ENCODE measurements at places on chromosomes 11 and 22.

GRCh38 chr11:134987223-134987768 is 575.3 kb upstream of the B3GAT1 start:
- DNase-seq = no peak

DNA sequence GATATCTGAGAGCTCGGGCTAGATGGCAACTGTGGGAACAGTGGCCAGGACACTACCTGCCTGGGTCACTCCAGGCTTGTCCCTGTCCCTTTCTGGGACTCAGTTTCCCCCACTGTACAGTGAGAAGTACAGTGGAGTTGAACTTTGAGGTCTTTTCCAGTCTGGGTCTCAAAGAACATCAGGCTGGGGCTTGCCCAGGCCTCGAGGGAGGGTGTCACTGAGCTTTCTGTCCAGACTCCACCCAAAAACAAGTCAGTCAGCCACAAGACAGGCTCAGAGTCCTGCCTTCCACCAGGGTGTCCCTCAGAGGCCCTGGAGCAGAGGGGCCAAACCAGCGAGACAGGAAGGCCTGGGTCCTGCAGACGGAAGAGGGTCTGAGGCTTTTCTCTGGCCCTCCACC is 2.0 kb upstream of the PLA2G3 start:
- no peak for DNase-seq

DNA sequence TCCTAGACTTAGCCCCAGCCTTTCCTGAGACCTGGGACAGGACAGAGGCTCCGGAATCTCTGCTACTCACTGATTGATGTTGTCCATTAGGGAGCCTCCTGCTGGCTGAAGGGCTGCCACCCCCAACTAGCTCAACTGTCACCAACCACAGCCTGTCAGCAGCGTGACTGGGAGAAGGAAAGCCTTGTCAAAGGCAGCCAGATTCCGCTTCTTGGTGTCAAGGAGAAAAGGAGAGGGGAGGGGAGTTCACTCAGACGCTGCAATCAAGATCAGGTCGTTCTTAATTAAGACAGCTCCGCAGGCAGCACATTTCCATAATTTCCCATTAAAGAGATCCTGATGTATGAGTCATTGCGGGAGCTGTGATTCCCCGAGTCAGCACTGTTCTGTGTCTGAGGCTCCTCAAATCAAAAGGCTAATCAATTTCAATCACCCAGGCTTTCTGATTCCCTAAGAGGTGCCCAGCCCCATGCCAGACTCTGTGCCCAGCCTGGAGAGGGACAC is 152.8 kb upstream of the ZBED5 start:
- DNase-seq = no peak

- DNase-seq = no peak
Observed at GRCh38 chr11:6719576-6719975, 36.4 kb upstream of the MRPL17 start.

GRCh38 chr11:31863170-31863832 is 52.2 kb upstream of the PAX6 start:
- DNase-seq = no peak

DNA sequence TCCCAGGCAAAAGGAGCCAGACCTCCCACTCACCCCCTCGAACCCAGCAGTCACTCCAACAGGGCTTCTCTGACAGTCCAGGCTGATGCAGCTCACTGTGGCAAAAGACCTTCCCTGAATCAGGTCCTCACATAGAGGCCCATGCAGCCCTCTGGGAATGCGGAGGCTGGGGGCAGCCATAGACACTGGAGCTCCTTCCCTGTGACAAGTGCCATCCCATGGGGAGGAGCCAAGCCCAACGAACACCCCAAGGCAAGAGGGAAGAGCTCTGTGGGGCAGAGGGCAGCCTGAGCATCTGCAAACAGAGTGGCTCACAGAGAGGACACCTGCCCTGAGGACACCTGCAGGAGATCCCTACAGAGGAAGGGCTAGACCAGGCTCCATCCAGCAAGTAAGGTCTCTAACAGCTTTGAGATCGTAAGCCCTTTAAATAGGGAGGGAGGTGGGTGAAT is at the start of gene LINC01488:
TSS of gene LINC01488 (plus strand) at position 271 of the 452 bp plus-strand sequence.
- no peak for DNase-seq

GRCh38 chr11:28760676-28761390 is 652.6 kb downstream of the METTL15 start:
- DNase-seq = no peak

DNA sequence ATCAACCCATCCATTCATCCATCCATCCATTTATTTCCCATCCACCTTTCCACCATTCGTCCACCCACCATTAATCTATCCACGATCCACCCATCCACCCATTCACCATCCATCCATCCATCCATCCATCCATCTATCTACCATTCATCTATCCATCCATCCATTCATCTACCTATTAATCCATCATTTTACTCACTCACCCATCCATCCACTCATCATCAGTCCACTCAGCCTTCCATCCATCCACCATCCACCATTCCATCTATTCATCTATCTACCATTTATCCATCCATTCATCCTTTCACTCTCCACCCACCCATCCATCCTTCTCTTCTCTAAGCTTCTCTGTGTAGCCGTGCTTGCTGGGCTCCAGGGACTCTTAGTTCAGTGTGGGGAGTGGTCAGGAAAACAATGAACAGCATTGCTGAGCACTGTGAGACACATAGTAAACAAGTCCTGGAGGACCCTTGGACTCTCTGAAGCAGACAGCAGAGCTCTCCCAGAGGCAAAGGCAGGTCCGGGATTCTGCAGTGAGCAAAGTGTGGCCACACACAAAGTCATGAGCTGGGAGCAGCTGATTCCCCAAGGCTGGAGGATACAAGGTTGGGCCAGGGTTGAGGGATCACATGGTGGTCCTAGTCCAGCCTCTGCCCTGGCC is 642.2 kb downstream of the BRD1 start:
- no peak for DNase-seq

DNA sequence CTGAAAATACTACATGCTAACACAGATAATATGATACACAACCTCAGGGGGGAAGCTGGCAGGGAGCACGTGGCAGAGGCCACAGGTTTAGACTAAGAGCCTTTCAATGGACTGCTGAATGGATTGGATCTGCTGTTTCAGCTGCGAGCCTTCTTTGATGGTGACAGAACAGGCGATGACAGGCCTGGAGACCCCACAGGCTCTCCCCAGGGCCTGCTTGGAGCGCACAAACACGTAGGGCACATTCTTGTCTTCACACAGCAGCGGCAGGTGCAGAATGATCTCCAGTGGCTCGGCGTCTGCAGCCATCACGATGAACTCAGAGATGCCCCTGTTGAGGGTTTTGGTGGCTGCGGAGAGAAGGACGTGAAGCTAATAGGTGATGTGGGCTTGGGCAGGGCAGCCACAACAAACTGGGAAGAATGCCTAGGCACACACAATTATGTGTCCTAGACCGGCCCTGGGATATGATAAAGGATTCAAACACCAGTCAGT is 13.8 kb downstream of the SNU13 start:
- DNase-seq = no peak

DNA sequence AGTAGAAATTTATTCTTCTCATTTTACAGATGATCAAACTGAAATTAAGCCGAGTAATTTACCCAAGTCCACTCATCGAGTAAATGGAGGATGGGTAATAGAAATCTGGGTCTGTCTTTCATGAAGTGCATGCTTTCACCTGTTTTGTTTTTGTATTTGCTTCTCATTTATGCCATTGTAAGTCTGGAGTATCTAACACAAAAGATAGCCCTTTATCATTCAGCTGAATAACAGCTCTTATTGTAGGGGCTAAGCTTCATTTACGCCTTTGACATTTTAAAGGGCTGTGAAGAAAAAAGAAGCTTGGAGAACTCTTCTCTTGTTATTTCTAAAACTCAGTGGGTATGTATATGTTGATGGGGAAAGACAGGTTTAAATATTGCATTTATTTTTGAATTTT is 1196.2 kb upstream of the TENM4 start:
- DNase-seq = no peak

- no peak for DNase-seq
Observed at GRCh38 chr11:106076171-106076918, 802 bp downstream of the KBTBD3 start.

GRCh38 chr11:111059726-111060125 is 185.8 kb upstream of the POU2AF2 start:
- DNase-seq = no peak

DNA sequence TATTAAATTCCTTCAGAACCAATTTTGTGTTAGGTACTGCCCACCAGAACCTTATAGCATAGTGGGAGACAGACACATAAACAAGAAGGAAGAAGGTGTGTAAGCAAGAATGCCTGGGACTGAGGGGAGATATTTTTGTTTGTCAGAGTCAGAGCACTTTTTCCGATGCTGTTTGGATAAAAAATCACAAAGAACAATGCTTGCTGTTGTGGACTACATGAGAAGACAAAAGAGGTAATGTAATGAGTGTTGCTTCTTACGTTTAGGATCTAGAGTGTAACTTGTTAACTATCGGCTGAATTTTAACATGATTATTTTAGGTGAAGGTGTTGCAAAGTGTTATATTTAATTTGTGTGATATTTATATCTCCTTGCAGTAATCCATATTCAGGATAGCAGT is 84.9 kb downstream of the ATM start:
- DNase-seq = no peak

DNA sequence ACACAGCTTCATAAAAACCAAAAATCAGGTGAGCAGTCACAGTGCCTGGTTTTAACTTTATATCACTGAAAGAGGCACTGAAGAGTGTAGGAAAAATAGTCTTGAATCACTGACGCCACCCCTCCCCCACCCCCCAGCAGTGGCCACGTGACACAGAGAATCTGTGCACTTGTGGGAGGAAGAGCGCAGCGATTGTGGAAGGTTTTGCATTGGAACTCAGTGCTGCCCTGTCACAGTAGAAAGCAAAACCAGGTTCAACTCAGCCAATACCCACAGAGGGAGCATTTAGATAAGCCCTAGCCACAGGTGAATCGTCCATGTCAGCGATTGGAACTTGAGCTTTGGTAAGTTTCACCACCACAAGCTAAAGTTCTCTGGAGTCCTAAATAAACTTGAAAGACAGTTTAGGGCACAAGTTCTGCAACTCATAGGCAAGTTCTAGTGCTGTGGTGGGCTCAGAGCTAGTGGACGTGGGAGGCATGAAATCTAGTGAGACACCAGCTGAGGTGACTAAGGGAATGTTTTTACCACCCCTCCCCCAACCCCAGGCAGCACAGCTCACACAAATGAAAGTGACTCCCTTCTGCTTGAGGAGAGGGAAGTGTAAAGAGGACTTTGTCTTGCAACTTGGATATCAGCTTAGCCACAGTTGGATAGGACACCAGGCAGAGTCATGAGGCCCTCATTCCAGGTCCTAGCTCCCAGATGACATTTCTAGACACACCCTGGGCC is 13.3 kb downstream of the OR52B2 start:
- no peak for DNase-seq

DNA sequence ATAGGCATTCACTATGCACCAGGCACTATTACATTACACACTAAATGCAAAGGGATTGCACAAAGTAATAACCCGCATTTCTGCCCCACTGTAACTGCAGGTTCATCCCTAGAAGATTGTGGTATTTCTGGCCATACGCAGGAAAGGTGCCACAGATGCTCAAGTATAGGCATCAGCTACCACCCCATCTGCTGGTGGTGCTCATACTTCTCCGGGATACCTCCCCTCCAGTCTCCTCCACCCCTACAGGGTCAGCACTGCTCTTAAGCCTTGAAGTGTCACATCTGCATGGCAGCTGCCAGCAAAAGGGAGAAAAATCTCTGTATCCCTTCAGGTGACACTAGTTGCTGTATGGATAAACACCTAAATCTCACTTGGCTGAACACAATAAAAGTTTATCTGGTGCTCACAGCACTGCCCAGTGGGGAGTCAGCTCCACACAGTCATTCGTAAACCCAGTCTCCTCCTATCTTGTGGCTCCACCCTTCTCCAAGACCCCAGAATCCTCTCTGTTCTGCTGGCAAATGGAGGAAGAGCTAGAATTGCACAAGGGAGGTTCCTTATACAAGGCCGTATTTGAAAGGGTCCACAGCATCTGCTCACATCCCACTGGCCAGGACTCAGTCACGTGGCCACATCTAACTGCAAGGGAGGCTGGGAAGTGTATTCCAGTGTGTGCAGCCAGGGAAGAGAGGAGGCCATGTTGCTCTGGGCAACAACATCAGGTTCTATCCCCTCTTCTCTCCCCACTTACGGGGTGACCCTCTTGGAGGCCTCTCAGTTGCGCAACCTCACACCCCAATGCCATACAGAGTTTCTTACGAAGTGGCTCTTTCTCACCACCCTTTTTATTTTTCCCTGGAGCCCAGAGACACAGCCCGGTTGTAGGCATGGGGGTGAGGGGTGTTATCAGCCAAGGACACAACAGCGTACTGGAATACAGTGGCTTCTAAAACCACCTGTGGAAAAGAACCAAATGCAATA is 114.7 kb downstream of the BUD13 start:
- no peak for DNase-seq

GRCh38 chr22:49344656-49345055 is 483.0 kb downstream of the BRD1 start:
- no peak for DNase-seq

DNA sequence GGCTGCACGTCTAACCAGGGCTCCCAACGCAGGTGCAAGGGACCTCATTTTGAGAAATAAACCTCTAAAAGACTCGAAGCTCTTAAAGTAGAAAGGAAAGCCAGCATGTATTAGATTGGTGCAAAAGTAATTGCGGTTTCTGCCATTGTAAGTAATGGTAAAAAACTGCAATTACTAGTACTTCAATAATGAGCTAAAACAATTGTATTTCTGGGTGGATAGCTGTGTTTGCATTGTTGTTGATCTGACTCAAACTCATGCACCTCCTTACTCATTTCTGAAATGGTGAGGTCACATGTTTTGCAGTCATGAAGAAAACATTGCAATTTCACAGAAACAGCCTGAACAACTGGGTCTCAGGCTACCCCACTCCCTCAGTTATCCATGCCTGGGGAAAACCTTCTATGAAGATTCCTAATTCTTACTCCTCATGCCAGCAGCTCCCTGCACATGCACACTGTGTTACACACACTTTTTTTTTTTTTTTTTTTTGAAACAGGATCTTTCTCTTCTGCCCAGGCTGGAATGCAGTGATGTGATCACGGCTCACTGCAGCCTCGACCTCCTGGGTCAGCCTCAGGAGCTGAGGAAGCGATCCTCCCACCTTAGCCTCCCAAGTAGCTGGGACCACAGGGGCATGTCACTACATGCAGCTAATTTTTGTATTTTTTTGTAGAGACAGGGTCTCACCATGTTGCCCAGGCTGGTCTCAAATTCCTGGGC is 24.6 kb downstream of the VWCE start:
- no peak for DNase-seq

- DNase-seq = no peak
Observed at GRCh38 chr22:36807627-36808026, 9.2 kb downstream of the PVALB start.

DNA sequence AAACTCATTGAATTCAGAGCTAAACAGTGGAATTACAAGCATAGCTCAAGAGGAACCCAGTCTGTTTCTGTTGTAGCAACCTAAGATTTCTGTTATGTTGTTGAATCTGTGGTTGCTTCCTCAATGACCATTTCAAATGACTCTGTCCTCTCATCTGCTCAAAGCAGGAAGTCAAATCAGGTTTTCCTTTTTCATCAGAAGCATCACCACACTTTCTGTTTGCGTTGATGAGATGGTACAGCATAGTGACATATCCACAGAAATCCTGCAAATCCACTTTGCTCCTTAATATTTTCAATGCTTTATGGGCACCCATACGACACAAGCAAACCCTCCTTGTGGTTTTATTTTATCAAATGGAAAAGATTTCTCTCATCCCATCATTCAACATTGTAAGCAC is 12.6 kb upstream of the UCP2 start:
- no peak for DNase-seq

GRCh38 chr22:46280999-46281623 is 13.3 kb downstream of the TTC38 start:
- DNase-seq = no peak
